ENCODE measurements at places on chromosomes 5 and 9. TPM values are rescaled to one million over a fixed set of nuclear protein-coding genes. Genes with fewer than 3 reads are reported as not detected.

DNA sequence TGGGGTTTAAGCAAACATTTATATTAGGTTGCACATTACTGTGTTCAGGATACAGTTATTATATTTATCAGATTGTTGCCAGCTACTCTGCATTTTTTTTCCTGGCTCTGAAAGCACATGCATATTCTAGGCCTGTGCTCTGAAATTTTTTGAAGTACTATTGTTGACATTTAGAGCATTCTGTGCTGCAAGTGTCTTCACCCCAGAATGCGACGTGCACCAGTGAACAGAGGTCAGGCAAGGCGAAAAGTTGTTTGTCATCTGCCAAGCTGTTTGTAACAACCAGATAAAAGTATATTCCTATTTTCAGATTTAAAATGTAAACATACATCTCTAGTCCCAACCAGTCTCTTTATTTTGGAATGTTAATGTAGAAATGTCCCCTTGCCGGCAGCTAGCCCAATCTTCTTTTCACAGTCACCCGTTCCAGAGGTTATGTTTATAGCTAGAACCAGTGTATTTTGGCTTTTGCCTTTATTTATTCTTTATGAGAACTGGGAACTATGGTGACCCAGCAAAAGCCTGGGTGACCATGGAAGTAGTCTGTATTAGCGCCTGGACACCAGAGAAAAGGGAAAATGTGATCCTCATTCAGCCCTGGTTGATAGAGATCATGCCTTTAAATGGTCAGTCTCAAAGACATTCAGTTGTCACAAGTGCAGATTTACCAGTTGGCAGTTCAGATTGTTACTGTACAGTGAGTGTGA, 84.6 kb downstream of the NDUFAF2 start:
- no peak for DNase-seq

- peak; percentile 94 for DNase-seq
Observed at GRCh38 chr5:53381-54174, 38.4 kb upstream of the PLEKHG4B start.

- no peak for DNase-seq
Observed at GRCh38 chr5:18761801-18762200, 1127.5 kb downstream of the TAF11L14 start.

DNA sequence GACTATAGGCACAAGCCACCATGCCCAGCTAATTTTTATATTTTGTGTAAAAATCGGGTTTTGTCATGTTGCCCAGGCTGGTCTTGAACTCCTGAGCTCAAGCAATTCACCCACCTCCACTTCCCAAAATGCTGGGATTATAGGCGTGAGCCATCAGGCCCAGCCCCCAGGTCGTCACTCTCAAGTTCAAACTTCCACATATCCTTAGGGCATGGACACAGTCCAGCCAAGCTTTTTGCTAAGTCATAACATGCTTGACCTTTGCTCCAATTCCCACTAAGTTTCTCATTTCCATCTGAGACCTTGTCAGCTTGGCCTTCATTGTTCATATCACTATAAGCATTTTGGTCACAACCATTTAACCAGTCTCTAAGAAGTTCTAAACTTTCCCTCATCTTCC, 43.9 kb upstream of the ARAP3 start:
- DNase-seq: no peak

CCNI2 gene
- 1.2 TPM for total RNA-seq

DNA sequence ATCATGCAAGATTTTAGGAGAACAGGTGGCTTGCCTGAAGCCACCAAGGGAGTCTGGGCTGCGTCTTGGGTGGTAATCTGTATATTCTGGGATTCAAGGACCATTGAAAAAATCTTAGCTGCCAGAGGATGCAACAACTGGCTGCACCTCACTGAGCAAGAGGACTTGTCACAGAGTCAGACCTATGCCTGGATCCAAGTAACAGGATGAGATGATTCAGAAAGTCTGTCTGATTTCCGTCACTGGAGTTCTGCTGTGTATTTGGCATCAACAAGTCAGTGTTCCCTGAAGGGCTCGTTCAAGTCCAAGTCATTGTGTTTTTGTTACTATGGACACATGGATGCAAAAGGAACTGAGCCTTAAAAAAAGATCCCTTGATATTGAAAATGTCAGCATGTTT, 37.8 kb upstream of the CARTPT start:
- no peak for DNase-seq

SCGB3A2 gene
- 28.8 TPM for total RNA-seq

- DNase-seq: no peak
Observed at GRCh38 chr9:99167694-99168093, 54.0 kb downstream of the ALG2 start.

CTXN3 gene
- not detected for total RNA-seq

DNA sequence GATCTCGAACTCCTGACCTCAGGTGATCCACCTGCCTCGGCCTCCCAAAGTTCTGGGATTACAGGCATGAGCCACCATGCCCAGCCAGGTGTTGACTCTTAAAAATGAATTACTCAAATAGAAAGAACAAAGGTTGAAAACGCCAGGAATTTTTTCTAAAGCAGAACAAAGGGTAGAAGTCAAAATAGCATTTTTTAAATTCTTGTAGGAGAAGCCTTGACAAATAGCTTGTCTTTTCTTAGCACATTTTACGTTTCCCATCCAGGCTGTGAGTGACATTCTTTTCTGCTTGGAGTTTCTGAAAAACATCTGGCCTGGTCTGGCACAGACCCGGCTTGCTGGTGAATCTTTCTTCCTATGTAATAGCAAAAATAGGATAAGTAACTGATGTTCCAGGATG, 169.4 kb upstream of the ZNF462 start:
- DNase-seq: no peak

DNA sequence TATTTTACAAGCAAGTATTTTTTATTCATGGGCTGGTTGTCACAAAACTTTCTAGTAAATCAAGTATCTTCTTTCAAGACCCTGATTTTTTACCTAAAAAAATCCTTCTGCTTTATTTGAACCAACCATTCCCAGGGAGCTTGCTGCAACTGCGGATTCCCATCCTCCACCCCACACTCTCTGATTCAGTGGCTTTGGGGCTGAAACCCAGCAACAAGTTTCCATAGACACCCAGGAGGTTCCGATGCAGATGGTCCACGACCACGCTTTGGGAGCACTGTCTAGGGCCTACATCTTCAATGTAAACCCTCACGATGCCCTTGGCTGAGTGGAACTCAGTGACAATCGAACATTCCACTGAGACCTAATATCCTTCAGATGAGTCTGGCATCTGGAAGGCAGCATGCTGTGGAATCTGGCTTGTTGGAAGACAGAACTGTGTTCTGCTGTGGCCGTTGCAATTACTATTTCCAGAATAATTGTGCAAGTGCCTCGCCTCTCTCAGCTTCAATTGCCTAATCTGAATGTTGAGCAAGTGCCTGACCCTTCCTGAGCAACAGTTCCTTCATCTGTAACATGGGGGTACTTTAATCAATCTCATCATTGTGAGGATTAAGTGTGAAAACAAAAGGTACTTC, 105.1 kb downstream of the INSYN2B start:
- no peak for DNase-seq

PTPN3 gene
- total RNA-seq: 4.6 TPM

GRCh38 chr9:136700959-136701667, 11.3 kb upstream of the DIPK1B start:
- no peak for DNase-seq

- DNase-seq: no peak
Observed at GRCh38 chr5:94266170-94266569, 352.2 kb downstream of the KIAA0825 start.

DNA sequence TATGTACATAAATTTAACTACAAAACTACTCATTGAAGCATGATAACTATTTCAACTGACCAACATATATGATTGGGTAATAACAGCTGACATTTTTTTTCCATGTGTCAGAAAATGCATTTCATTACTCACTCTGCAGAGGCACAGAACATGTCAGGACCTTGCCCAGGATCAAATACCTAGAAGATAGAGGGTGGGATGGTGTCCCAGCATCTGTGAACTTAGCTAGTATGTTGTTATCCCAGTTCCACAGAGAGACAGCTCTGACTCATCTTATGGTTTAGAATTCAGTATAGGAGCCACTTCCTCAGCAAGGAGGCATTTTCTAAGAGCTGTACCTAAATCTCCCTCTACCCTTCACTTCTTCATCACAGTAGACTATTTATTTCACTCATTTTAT, 1198.6 kb upstream of the ACO1 start:
- no peak for DNase-seq

DNA sequence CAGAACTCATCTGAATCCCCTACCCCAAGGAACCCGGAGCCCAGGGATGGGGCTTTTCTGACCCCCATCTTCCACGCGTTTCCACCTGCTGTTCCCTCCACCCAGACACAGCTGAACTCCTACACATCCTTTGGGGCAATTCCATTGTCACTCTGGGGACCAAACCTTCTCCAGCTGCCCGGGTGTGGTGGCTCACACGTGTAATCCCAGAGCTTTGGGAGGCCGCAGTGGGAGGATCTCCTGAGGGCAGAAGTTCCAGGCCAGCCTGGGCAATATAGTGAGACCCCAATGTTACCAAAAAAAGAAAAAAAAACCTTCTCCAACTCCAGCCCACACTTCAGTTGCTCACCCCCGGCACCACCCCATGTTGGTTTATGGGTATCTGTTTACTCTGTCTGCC, 8.1 kb downstream of the EPB41L4B start:
- no peak for DNase-seq

DDX4 gene
- total RNA-seq: not detected

DNA sequence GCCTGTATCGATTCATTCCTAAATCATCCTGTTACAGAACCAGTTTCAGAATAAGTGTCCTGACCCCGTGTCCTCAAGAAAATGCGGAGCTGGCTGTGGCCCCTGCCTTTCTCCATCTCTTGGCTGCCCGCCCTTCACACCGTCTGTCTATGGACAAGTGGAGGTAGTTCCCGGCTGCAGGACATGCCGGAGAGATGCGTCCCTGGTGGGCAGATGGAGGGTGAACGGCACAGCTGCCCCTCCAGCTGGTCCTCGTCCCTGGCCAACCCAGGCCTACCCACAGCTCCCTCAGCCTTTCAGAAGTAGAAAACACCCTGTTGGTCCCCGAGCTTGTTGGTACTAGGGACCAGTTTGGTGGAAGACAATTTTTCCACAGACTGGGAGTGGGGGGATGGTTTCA, 14.8 kb upstream of the EXOC3 start:
- DNase-seq: no peak

MAP3K1 gene
- total RNA-seq: 23.7 TPM

DNA sequence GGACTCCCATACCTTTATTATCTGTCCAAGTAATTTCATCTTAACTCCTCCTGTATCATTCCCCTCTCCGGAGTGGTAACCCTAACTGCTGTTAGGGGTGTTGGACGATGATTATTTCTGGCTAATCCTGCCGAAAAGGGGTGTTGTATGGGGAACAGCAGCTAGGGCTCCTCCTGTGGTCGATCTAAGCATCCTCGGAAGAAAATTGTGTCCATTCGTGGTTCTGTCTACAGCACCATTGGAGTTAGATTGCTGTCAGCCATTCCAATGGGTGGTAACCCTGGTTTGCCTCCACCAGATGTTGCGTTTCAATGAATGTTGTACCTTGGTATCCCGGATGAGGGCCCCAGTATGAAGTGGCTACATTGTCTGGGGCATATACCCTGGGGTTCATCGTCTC, 35.6 kb upstream of the LMNB1 start:
- DNase-seq: peak; percentile 54

NOTCH1 gene
- total RNA-seq: 22.3 TPM

DNA sequence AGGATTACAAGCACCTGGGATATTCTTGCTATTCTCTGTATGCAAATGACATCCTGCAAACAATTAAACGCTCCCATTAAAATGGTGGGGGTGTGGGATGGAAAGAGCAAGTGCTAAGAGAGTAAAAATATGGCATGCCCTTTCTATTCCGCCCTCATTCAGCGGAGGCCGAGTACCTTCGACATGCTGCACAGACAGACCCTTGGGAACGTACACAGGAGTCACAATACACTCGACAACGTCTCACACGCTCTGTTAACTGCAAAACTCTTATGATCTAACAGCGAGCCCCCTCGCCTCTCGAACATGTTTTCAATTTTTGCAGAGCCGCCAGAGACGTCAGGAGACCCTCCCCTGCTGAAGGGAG, 322.2 kb downstream of the CEMIP2 start:
- DNase-seq: no peak

DNA sequence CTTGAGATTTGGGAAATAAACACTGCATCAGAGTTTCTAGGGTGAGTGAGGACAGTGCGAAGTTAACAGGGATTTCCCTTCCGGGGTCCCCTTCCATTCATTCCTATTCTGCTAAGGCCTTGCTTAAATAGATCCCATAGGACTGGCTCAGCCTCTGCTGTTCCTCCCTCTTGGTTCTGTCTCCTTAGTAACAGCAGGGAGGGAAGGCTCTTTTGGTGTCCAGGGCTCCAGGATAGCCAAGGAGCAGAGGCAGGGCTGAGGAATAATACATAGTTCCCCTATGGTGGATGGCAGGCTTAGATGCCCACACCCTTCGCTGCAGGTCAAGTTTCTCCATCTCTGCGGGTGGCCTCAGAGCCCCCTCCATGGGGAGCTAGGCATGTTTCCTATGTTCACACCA, 591.7 kb downstream of the ACTL7B start:
- DNase-seq: no peak

DNA sequence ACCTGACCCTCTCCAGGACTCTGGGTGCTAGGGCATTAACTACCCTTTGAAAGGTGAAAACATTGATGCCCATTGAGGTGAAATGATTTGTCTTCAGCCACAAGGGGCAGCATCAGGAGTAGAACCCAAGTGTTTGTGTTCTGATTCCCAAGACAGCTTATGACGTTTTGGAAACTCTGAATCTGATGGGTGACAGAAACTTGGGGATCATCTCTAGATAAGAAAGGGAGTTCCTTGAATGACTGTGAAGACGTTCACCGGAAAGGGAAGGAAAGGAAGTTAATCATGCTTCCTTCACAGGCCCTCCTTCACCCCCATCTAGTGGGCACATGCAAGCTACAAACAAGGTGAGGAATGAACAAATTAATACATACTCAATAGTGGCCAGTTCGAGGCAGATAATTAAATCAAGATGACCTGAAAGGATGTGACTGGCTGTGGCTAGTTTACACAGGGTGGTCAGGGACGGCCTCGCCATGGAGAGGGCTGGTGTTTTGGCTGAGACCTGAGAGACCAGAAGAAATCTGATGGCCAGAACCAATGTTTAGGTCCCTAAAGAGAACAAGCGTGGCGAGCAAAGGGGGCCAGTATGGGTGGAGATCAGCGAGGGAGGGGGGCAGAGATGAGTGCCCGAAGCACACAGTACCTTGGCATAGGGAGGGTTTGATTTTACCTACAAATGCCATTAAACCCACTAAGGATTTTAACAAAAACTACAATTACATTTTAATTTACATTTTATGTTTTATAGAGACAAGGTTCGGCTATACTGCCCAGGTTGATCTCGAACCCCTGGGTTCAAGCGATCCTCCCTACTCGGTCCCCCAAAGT, 937 bp upstream of the SLC26A2 start:
- peak; percentile 70 for DNase-seq

- DNase-seq: no peak
Observed at GRCh38 chr5:137086342-137086741, 412.8 kb downstream of the SPOCK1 start.
